Activated CD8-positive, alpha-beta memory T cell treated with anti-CD3 and anti-CD28 coated beads for 1 hour (primary cell): ENCODE measurements at places on chromosomes 1 and 21.

- DNase-seq, result no peak
Observed at GRCh38 chr1:79749607-79750006, 743.1 kb upstream of the ADGRL4 start.

DNA sequence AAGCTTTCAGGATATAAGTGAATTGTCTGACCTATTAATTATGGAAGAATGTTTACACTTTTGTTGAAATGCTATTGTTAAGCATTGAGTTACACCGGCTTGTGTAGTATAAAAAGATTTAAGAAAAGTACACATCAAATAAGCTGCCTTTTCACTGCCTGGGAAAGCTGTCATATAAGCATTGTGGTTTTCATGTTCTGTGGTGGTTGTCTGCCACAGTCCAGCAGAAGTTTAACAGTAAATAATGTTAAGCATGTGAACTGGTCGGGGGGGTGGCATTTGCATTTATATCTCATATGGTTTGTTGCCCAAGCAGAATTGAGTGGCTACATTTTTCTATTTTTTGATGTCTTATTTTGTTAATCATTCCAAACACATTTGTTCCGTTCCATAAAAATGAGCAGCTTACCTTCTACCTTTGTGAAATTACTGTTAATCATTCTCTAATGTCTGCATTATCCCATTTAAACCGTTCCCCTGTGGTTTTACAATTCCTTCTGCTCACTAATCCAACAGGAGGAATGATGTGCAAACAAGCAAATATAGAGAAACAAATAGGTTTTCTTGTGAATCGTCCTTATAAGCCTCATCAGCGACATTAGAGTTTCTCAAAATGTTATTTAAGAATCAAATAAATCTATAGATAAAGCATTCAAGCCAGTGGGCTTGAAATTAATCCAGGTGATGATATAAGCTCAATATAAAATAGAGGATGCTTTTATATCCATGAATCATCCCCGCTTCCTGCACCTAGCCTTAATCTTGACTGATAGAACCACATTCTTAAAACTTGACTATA is 160.8 kb upstream of the SAMSN1 start:
- no peak for DNase-seq

DNA sequence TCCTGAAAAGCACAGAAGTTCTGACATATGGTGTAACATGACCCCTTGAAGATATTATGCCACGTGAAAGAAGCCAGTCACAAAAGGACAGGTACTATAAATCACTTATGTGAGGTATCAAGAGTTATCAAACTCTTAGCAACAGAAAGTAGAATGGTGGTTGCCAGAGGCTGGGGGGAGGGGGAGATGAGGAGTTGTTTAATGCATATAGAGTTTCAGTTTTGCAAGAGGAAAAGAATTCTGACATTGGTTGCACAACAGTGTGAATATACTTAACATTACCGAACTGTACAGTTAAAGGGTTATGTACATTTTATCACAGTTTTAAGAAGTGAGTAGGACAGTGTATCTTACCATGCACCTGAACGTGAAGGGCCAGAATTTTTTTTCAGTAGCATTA is 80.0 kb downstream of the USP25 start:
- no peak for DNase-seq

DNA sequence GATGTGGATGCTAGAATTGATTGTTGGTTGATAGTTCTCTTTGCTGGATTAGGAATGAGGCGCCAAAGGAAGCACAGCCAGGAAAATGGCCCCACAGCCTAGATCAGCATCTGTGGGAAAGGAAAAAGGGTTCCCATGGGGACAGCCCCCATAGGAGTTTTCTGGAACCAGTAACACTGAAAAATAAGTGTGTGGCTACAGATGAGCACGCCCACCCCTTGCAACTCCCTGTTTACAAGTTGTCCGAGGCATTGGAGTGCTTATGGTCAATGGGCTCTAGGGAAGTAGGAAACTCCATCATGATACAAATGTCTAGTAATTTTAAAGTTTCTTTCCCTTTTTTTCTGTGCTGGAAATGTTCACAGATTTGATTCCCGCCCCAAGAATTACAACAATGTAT is 23.8 kb upstream of the UBE2U start:
- no peak for DNase-seq

DNA sequence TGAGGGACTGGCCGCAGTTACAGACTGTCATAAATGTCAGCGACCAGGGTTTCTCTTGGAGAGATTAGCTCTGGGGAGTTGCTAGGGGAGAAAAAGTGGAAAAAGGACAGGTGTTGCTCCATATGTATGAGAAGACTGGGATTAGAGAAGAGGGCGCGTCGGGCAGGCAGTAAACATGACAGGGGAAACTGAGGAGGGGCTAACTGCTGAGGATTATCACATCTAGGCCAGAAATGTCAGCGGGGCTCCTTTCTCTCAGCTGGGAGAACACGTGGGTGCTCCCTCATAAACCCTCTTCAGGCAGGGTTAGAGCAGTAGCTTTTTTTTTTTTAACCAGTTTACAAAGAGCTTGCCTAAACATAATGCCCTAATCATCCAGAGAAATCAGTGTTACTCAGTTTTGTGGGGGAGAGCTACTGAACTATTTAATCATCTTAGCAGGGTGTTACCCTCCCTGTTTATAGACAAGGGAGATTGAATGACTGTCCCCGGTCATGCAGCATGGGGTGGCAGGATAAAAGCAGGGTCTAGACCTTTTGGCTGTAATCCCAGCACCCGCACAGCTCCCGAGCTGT is 35.2 kb downstream of the ELAPOR1 start:
- no peak for DNase-seq

- DNase-seq, result no peak
Observed at GRCh38 chr1:6179564-6180175, 451 bp downstream of the CHD5 start.

- no peak for DNase-seq
Observed at GRCh38 chr1:235278233-235278914, 49.6 kb downstream of the ARID4B start.

DNA sequence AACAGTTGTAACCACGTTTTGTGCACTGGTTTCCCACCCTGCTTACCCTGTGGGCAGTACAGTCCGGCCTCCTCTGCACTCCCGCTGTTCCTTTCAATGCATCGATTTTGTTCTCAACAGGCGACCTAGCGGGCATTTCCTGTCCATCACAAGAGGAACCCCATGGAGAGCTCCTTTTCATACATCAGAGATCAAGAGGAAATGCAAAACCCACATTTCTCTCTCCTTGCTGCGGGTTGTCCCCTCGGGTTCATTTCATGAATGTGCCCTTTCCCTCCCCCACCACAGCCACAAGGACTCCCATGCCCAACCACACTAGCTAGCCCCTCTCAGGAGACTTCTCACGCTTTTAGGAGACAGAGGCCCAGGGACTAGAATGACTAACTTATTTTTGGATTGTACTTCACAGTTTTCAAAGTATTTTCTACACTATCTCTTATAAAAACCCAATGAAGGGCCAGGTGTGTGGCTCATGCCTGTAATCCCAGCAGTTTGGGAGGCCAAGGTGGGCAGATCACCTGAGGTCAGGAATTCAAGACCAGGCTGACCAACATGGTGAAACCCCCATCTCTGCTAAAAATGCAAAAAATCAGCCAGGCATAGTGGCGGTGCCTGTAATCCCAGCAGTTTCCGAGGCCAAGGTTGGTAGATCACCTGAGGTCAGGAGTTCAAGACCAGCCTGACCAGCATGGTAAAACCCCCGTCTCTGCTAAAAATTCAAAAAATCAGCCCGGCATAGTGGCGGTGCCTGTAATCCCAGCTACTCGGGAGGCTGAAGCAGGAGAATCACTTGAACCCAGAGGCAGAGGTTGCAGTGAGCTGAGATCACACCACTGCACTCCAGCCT is 18.4 kb downstream of the ATP1A4 start:
- DNase-seq, result no peak

GRCh38 chr1:237492359-237492758 is 398.4 kb downstream of the ZP4 start:
- no peak for DNase-seq

DNA sequence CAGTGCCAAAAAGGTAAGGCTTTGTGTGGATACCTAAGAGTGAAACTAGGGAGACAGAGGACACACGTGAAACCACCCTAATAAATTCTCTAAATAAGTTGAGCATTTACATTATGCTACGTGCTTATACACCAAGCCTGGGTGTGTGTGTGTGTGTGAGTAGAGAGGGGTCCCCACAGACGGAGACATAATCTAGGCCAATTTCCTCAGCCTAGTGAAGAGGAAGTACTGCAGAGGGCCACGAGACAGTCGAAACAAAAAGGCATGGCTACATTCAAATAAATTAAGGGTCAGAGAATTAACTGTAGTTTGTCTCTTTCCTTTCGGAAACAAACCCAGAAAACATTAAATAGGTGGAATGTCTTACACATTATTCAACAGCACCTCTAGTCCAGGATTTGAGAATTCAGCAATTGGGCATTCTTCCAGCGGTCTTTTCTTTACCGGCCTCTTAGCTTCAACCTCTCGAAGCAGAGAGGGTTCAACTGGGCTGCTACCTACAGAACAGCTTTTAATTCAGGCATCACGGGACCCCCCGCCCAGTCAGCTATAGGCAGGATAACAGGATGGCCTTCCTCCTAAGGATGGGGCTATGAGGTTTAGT is 75.0 kb downstream of the DESI2 start:
- DNase-seq, result no peak

DNA sequence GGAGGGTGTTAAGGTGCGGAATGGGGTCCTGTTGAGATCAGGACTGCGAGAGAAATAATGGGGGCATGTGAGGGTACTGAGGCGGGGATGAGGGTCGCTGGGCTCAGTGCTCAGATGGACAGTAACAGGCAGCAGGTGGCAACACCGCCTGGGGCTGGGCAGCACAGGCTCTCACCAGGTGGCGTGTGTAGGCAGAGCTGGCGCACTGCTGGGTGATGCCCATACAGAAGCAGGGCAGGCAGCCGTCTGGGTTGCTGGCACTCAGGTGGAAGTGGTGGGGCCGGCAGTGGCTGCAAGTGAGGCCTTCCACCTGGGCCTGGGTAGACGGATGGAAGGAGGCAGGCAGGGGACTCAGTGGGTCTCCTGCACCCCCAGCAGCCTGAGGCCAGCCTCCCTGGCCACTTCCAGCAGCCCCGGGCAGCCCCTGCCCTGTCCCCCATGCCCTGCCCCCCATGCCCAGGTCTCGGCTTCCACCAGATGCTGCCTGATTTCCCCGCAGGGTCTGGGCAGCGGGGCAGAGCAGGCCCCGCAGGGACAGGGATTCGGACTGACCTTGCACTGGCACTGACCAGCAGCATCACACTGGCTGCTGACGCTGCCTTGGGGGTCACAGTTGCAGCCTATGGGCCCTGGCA is 60.5 kb downstream of the LDLRAD2 start:
- DNase-seq, result no peak

DNA sequence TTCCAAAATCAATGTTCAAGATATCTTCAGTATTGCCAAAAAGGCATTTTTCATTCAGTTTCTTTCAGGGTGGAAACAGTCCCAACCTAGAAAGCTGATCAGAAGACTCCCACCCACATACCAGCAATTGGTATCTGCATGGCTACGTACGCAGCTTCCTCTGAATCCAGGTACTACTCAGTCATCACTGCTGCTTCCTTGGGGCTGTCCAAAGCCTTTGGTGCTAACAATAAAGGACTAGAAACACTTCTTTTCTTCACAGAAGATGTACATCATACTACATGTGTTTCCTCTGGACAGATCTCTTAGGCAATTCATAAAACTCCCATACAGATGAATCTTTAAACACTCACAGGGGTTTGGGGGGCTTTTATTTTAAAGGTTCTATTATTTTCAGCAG is 29.8 kb downstream of the VPS26C start:
- DNase-seq, result no peak
